ENCODE measurements at places on chromosomes 1 and 21.
A peak's percentile ranks its signal among the peaks of the same experiment; 100 is the strongest.

DNA sequence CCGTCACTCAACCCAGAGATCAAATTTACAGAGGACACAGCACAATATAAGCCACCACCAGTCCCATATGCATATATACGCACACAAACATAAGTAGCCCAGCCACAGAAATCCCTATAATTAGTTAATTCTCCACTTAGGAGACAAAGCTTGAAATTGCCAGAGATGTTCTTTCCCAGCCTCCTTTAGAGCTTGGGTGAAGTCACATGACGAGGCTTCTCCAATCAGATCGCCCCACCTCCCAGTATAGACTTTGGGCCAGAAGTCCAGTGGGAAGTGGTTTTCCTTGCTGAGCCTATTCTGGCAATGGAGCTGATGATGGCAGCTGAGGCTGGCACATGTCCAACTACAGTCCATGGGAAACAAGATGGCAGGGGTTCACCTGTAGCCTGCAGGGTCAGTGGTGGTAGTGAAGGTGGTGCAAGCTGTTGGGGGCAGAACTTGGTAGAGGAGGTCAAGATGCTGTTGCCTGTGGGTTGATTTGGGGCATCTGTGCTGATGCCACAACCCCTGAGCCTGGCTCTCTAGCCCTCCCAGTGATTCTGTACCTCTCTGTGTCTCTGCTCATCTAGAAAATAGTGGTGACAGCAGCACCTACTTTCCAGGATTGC lies 535.9 kb downstream of the MATN1 start:
- no peak for DNase-seq

DNA sequence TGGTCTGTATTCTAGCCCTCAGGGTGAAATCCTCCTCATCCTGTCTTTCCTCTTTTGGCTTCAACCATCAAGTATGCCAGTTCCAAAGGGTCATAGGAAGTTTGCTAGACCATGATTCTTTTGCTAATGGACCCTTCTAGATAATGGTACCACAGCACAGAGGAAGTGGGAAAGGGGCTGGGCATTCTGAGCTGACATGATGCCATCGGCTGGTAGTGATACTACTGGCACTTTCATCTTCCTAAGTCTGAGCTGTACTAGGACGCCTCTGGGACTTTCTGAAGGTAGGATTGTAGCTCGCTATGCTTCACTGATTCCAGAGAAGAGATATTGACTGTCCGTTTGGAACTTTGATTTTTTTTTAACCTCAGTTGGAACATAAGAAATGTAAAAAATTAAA lies 11.4 kb downstream of the FASLG start:
- no peak for DNase-seq

- DNase-seq = no peak
Measured at GRCh38 chr1:111015222-111015621, 51.5 kb upstream of the LRIF1 start.

- no peak for DNase-seq
Measured at GRCh38 chr21:15037095-15037899, 27.5 kb downstream of the NRIP1 start.

DNA sequence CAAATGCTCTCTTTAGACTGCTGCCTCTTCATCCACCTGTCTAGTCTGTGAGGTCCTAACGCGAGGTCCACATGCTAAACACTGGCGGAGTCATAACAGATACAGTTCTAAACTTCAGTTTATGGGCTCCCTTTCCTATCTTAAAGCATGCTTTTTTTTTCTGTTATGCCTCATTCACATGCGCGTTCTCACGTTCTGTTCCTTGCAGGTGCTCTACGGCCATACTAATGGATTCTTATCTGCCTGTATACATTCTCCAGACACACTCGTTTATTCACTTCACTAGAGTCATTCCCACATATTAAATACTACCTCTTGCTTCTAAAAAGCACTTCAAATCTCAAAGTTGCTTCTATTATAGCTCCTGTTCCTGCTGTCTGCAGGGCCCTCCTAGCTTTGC lies 38.7 kb downstream of the PHC2 start:
- DNase-seq = no peak

- no peak for DNase-seq
Measured at GRCh38 chr1:154837672-154838171, 32.4 kb downstream of the KCNN3 start.

DNA sequence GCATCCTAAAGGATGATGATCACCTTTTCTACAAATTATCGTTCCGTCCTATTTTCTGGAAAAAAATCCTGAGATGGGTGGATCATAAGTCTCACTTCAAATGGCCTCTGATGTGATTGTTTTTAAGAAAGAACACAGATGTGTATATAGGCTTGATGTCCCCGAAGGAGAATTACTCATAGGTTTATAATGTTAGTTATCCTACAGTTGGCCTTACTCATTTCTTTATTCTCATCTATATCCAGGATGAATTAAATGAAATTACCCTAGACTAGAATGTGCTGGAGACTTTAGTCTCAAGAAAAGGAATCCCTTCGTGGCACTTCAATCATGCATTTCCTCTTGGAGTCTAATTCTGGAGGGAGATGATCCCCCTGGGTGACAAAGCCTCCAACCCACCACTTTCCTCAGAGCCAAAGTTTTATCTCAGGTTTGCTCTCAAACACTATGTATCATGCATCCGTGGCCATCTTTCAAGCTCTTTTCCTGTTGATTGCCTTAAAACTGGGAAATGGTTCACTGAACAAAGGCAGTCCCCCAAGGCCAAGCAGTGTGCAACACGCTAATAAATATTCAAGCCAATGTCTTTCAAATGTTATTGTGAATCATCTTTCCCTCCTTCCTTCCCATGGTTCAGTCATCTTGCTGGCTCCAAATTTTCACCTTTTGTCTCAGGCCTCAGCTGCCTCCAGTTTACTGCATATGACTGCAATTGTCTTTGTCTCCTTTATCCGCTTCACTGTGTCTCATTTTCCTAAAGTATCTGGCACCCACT lies 32.5 kb upstream of the SMYD2 start:
- no peak for DNase-seq

- no peak for DNase-seq
Measured at GRCh38 chr1:22729912-22730311, 19.3 kb downstream of the EPHB2 start.

- peak; percentile 52 for DNase-seq
Measured at GRCh38 chr1:26145041-26145959, 13.6 kb upstream of the FAM110D start.

GRCh38 chr1:174174461-174175329 lies 15.4 kb downstream of the RABGAP1L start:
- no peak for DNase-seq

DNA sequence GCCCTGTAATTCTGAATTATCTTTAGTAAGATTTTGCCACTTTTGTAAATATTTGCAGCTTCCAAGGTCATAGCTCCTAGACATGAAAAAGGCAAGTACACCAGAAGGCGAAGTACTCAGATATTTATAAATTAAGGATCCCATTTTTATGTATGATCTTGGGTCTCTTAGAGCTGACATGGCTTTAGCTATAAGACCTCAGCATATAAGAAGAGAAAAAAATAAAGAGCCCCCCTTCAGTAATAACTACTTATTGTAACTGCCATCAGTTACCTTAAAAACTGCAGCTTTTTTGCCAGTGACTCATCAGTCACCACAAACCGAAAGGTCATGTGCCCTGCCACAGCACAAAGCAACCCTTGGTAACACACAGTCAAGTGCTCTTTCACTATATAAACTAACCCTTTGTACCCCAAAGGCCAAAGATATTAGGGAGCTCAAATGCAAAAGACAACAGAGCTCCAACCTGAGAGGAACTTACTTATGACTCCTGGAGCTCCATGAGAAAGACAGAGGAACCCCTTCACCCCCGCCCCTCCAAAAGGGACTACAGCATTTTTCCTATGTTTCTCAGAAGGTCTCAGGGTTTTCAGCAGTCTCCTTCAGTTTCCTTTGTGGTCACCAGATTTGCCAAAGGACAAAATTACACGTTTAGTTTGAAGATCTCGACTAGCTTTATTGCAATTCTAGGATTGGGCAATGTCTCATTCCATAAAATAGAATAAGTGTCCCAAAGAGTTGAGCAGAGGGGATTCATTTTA lies 219.8 kb upstream of the DUSP10 start:
- DNase-seq = no peak

DNA sequence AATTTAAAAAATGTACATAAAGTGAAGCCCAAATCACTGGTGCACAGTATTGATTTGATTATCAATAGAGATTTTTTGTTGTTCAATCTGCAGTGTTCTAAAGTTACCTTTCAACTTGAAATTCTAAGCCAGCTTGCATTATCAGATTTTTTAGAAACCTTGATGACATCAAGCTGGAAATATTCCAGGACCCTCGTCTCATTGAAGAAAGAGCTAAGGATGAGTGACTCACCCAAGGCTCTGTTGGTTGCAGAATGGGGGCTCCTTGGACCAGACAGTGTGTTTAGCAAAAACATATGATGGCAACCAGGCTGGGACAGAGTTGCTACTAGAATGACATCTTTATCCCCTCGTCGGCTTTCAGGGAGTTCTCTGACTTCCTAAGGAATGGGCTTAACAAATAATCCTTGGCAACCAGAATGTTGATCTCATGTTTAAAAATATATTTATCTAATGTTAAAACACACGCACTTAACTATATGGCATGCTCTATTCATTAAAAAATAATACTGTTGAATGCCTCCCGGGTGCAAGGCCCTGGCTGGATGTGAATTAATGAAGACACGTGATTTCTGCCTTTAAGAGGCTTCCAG lies 79.7 kb downstream of the RUNX3 start:
- no peak for DNase-seq

- DNase-seq = no peak
Measured at GRCh38 chr1:47962750-47963492, 34.3 kb downstream of the TRABD2B start.

GRCh38 chr1:116832308-116832931 lies 77.3 kb upstream of the PTGFRN start:
- no peak for DNase-seq

DNA sequence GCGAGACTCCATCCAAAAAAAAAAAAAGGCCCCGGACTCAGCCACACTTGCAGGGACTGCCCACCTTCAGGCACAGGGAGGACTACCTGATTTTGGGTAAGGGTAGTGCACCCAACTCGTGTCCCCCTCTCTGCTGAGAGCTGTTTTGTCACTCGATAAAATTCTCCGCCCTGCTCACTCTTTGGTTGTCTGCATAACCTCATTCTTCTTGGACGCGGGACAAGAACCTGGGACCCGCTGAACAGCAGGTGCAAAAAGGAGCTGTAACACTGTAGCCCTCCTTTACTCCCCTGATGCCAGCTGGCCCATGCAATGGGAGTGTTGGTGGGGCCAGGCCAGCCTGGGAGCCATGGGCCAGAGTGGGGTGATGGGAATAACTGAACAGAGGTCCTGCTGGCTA lies 10.6 kb downstream of the S100B start:
- DNase-seq = no peak

- DNase-seq = no peak
Measured at GRCh38 chr1:107991371-107992066, 26.5 kb upstream of the VAV3 start.

DNA sequence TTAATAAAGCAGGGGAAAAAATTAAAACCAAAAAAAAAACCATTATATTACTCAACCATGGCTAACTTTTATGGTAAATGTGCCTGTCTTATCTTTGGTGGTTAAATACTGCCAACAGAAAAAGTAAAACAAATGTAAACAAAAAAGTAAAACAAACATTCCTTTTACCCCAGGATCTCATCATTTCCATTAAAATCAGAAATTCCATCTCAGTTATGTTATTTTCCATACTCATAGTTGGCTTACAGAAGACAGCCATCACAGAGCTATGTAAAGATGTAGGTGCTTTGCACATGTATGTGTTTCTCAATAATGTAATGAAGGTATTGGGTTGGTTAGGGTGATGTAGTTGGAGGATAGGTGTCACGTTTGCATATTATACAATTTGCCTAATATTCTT lies 185.0 kb downstream of the KCNK2 start:
- DNase-seq = no peak

DNA sequence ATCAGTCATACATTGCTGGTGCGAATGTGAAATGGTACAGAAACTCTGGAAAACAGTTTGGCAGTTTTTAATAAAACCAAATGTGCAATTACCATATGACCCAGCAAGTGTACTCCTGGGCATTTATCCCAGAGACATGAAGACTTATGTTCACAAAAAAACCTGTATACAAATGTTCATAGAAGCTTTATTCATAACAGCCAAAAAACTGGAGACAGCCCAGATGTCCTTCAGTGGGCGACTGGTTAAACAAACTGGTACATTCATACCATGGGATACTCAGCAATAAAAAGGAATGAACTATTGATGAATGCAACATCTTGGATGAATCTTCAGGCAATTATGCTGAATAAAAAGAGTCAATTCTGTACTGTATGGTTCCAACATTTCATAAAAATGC lies 97.8 kb downstream of the DTL start:
- no peak for DNase-seq

GRCh38 chr1:163241746-163242145 lies 39.0 kb upstream of the RGS5 start:
- no peak for DNase-seq

DNA sequence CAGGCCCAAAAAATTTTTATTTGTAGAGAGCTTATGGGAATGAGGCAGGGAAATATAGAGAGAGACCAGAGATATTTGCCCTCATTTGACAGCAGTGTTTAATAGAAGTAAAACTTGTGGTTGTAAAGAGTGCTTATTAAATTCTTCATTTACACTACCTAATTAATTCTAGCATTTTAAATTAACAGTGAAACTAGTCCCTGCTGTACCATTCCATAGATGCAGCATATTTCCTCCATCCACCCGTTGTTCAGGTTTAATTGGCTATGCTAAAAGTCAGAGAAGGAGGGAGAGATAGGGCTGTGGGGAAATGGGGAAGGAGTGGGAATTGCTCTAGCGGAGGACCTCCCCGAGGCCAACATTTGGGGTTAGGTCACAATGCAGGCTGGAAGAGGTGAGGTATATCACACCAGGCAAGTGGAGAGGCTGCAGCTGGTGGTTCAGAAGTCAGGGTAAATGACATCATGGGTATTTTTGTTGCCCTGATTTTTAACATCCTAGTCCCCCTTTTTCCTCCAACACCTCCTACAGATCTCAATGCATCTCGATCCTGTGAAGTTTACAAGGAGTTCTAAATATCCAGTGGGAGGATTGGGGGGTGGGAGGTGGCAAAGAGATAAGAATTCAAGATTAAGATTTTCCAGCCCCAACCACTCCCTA lies 38.6 kb downstream of the ELAVL4 start:
- no peak for DNase-seq

DNA sequence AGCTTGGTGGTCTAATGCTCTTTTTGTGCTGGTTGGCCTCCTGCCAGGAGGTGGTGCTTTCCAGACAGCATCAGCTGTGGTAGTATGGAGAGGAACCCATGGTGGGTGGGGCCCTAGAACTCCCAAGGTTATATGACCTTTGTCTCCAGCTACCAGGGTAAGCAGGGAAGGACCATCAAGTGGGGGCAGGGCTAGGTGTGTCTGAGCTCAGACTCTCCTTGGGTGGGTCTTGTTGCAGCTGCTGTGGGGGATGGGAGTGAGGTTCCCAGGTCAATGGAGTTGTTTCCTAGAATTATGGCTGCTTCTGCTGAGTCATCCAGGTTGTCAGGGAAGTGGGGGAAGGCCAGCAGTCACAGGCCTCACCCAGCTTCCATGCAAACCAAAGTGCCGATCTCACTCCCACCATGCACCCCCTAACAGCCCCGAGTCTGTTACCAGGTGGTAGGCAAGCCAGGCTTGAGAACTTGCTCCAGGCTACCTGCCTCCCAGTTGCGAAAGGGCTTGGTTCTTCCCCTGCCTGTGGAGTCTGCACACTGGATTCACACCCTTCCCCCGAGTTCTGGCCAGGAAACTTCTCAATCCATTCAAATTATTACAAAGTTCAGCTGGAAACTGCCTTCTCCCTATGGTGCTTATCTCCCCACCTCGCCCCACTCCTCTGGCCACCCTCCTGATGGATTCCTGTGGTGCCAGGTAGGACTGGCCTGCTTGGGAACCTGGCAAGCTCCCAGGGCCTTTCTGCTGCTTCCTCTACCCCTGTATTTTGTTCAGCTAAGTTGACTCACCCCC lies 37.8 kb downstream of the DRAM2 start:
- DNase-seq = no peak
